ENCODE measurements at places on chromosomes 1 and 21.

DNA sequence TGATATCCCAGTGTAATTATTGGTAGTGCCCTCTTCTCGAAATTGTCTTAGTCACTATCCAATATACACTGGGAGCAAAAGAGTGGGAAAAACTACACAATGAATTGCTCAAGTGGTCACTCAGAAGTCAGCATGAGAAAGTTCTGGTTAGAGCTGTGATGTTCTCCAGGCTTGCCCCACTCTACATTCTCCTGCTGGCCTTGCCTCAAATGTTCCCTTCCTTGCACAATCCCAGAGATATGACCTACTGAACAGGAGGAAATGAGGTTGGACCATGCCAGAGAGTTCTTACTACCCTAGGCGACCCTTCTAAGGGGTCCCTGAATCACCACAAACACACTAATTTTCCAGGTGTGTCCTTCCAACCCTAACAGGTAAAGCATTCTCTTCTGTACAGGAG is 40.8 kb downstream of the GLUL start:
- DNase-seq, result no peak

GRCh38 chr1:99766378-99766800 is at the start of gene FRRS1:
Gene FRRS1 (minus strand): TSS chr1:99766635. CDS start chr1:99748768, 17,867 bp downstream.
- DNase-seq, result peak; percentile 82

DNA sequence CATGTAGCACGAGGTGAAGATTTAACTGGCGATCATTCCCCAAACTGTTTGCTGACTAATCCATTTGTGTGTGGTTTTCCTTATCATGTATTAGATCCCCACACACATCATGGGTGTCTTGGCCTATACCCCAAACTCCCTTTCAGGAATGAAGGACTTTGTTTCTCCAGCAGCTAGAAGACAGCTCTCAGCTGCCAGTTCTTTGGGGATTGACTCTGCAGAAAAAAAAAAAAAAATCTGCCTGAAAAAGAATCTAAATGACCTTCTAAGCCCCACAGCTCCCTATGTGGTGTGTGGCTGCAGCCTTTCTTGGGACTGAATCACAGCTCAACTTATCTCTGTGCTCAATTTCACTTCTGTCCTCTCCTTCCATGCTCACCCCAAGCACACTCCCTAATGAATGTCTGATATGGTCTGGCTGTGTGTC is 256.3 kb upstream of the DUSP10 start:
- no peak for DNase-seq

GRCh38 chr1:246695136-246695535 is 29.1 kb upstream of the SCCPDH start:
- DNase-seq, result no peak

GRCh38 chr1:244626709-244627108 is 26.2 kb upstream of the DESI2 start:
- no peak for DNase-seq

GRCh38 chr1:74422421-74423292 is 89.8 kb downstream of the LRRC53 start:
- peak; percentile 23 for DNase-seq

DNA sequence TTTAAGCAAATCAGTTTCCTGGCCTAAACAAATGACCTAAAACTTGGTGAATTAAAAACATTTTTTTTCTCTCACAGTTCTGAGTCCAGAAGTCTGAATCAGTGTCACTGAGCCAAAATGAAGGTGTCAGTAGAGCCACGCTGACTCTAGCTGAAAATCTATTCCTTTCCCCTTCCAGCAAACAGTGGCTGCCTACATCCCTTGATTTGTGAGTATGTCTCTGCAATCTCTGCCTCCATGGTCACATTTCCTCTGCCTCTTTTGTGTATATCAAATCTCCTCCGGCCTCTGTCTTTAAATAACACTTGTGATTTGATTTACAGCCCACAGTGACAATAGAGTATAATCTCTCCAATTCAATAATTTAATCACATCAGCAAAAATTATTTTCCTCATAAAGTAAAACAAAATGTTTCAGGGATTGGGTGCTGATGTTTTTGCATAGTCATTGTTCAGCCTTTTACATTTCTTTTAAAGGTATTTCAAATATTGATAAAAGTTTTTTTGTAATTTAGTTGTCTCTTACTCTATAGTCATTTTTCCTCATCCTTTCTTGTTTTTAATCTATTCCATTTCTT is 1715.4 kb downstream of the BRINP3 start:
- DNase-seq, result no peak

GRCh38 chr1:192453360-192453992 is 122.1 kb upstream of the RGS1 start:
- no peak for DNase-seq

GRCh38 chr1:172460887-172461315 is 17.0 kb upstream of the PIGC start:
- no peak for DNase-seq

GRCh38 chr21:19608101-19608621 is 1204.6 kb upstream of the TMPRSS15 start:
- DNase-seq, result peak; percentile 57

GRCh38 chr1:107450899-107451664 is 310.2 kb downstream of the NTNG1 start:
- DNase-seq, result no peak

DNA sequence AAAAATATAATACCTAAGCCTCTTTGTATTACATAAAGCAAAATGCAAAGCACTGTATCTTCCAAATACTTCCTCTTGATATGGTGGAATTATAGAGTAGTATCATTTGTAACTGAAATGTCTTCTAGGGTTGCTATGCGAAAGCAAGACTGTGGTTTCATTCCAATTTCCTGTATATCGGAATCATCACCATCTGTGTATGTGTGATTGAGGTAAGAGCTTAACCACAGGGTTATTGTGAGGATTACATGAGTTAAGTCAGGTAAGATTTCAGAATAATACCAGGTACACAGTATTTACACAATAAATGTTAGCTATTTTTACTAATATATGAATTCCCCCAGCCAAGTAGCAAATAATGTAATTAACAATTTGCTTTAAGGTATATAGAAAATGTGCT is 24.7 kb downstream of the CD53 start:
- no peak for DNase-seq

DNA sequence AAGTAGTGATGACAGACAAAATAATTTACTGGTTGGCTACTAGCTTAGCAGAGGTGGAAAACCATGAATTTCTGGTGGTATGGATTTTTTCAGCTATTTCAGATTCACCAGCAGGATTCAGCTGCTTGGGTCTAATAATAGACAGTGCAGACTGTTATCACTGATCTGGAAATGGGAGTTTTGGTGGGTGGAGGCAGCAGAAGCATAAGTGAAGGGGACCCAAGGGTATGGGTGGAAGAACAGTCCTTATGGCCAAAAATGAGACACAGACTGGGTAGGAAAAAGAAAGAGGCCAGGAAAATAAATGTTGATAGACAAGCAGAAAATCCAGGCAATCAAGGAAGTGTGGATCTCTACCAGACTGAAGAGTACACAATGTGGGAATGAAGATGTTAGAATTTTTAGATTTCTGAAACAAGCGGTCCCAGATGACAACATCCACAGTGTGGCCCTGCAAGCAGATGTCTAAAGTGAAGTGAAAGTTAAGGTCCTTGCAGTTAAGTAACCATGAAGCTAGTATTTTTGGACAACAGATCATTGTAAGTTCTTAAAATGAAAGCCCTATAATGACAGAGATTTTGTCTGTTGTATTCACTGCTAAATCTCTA is 24.7 kb downstream of the LYST start:
- no peak for DNase-seq

GRCh38 chr1:158176399-158176798 is 4.3 kb upstream of the CD1D start:
- no peak for DNase-seq

DNA sequence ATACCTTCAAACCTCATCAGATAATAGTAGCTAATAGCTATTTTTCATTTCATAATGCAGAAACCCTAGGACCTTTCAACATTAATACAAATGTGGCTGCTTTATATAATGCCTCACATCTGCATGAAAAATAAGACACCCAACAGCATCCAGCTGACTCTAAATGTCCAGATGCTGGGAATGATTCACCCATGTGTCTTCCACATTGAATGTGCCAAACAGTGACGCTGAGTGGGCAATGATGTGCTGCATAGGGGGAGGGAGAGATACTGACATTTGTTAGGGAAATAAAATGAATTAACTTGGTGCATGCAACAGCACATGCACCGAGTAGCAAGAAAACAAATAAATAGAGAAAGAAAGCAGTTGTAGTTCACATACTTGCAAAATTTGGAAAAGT is 199.3 kb downstream of the DSCAM start:
- DNase-seq, result no peak

DNA sequence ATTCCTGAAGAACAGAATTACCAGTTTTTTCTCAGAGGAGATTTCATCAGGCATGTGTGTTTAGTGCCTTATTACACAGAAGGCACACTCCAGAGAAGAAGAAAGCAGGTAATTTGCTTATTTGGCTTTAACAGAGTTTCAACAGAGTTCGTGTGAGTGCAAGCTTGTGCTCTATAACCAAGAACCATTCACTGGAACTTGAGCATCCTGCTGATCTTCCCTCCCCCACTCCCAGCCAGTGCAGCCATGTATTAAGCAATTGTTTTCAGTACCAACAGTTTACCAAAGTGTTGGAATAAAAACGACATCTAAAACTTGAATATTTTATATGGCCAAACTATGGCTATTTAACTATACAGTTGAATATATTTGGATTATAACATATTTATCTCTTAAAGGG is 4.3 kb downstream of the MGST3 start:
- no peak for DNase-seq

DNA sequence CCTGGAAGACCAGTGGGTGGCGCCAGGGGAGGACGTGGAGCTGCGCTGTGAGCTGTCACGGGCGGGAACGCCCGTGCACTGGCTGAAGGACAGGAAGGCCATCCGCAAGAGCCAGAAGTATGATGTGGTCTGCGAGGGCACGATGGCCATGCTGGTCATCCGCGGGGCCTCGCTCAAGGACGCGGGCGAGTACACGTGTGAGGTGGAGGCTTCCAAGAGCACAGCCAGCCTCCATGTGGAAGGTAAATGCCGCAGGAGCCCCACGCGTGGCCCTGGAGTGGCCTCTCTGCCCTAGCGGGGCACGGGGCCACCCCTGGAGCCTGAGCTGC is 75.2 kb downstream of the OBSCN start:
- no peak for DNase-seq

DNA sequence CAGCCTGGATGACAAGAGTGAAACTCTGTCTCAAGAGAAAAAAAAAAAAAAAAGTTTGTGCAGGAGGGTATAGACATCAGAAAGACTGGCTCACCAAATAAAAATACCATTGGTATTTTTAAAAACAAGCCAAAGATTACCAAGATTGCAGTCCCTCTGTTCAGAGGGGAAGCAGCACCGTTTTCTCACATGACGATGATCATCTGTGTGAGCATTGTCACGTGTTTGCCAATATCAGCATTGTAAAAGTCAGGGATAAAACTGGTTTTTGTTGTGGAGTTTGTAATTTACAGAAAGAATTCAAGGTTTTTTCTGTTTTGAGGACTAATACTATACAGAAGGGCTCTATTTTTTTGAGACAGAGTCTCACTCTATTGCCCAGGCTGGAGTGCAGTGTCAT is 26.5 kb downstream of the ZNF362 start:
- no peak for DNase-seq

DNA sequence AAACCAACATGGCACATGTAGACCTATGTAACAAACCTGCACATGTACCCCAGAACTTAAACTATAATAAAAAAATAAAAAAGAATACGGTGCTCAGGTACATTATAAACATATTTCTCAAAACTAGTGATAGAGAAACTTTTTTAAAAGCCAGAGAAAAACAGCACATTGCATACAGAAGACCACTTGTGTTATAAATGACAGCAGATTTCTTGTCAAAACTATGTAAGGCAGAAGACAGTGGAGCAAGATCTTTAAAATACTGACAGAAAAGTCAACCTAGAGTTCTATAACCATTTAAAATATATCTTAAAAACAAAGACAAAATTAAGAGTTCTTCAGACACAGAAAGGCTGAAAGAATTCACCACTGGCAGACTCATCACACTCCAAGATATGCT is 144.7 kb downstream of the NEGR1 start:
- DNase-seq, result no peak

- no peak for DNase-seq
Measured at GRCh38 chr1:45568421-45568820, 15.4 kb upstream of the NASP start.

DNA sequence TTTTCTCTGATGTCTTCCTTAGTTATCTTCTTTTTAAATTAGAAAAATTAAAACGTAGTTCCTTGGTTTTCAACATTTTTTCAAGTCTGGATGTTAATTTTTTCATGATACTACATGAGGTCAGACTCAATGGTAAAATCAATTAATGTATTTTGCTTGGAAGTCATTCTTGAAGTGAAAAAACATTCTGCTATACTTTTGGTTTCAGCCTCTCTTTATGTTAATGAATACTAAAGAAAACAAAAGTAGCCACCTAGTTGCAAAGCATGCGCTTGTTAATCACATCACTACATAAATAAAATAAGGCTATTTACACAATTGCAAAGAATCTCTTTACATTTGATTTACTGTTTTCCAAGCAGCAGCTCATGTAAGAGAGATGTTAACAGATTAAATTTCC is 170.4 kb downstream of the LIPI start:
- DNase-seq, result no peak

GRCh38 chr1:206676499-206676898 is 8.2 kb upstream of the MAPKAPK2 start:
- DNase-seq, result no peak

- no peak for DNase-seq
Measured at GRCh38 chr1:91283421-91283726, 121.3 kb downstream of the HFM1 start.

GRCh38 chr1:195550071-195550862 is 1058.0 kb downstream of the KCNT2 start:
- DNase-seq, result no peak

DNA sequence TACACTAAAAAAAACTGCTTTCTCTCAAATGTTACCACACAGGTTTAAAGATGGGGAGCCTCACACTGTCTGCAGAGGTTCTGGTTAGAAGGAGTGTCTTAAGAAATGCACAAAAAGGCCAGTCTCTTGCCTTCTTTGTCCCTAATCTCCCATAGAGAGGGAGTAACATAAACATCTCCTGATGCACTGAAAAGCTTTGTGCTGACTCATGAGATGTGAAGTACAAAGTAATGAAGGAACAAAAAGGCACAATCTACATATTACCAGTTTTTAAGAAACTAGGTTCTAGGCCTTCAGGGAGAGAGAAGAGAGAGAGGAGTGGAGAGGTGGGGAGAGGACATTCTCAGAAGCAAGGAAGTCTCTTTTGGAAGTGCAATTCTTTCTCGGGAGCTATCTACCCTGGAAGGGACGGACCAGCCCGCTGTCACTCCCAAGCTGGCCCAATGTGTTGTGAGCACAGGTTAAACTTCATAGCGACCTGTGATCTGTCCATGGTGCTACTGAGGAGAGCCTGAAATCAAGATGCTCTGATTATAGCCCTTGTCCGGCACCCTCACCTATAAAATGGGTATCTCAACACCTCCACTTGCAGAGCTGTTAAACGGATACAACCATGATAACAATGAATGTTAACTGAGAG is 458.1 kb downstream of the DISC1 start:
- DNase-seq, result no peak

GRCh38 chr1:206467915-206468314 is 2.4 kb upstream of the IKBKE start:
- no peak for DNase-seq
